ENCODE measurements at places on chromosomes 16 and 17. TPM values are rescaled to one million over a fixed set of nuclear protein-coding genes. Genes with fewer than 3 reads are reported as not detected.
A peak's percentile ranks its signal among the peaks of the same experiment; 100 is the strongest.

KRTAP17-1 gene
- not detected for total RNA-seq

KRT27 gene
- not detected for total RNA-seq

TBC1D3C gene
- 0.46 TPM for total RNA-seq

TBC1D28 gene
- total RNA-seq: not detected

LRRC46 gene
- not detected for total RNA-seq

DNA sequence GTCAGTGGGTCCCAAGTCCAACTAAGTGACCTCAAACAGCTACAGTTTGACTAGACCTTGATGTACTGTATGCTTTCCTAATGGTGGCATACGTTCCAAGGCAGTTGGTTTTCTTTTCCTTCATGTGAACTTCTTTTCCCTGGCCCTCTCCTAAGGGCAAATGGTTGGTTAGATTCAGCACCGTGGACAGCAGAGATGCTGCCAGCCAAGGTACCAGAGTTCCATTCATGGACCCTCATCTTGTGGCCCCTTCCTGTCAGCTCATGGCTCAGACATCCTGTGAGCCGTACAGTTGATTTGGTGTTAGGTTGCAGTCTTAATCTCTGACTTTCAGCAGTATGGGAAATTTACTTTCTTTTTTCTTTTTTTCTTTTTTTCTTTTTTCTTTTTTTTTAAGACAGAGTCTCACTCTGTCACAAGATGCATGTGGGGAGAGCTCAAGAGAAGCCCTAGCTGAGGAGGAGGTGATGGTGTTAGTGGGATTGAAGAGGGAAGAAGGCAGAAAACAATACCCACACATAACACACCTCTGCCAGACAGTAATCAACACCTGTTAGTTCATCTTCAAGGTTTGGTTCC lies 122.4 kb downstream of the USP31 start:
- peak; percentile 7 for DNase-seq

DNA sequence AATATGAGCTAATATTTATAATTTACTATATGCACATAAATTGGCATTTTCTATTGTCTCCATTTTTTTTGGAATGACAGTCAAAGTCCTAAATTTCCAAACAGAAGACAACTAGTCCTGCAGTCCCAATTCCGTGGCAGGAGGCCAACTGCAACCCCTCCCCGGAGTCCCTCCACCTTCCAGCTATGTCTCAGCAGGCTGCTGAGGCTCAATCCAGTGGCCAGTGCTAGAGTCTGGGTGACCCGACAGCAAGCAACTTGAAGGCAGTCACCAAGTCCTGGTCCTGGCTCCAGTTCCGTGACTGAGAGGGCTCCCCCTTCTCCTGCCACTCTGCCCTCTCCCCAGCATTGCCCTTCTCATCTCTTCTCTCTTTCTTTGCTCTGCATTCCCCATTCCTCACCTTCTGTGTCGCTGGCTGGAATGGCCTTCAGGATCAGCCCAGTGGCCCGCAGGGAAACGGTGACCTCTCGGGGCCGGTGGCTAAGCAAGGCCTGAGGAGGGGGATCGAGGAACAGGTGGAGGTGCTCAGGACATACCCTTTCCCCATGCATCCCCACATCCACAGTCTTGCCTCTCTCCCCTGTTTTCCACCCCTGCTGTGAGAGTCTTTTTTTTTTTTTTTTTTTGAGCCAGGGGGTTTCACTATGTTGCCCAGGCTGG lies 22.4 kb upstream of the MFSD6L start:
- no peak for DNase-seq

DNA sequence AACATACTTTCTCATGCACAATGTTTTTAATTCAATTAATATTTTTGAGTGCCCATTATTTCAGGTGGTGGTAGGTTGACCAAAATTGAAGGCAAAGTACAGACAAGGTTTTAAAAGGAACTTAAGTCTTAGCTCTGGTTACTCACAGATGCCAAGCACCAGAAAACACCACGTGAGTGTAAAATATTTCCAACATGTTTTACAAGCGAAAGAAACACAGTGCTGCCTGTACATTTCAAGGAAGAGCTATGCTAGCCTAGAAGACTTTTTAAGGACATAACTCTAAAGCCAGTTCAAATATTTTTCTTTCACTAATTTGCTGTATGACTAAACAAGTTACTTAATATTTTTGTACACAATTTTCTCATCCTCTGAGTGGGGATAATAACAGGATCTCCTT lies 736.4 kb upstream of the GOT2 start:
- DNase-seq: no peak

GRCh38 chr16:51907680-51908079 lies 639.3 kb downstream of the TOX3 start:
- no peak for DNase-seq

DNA sequence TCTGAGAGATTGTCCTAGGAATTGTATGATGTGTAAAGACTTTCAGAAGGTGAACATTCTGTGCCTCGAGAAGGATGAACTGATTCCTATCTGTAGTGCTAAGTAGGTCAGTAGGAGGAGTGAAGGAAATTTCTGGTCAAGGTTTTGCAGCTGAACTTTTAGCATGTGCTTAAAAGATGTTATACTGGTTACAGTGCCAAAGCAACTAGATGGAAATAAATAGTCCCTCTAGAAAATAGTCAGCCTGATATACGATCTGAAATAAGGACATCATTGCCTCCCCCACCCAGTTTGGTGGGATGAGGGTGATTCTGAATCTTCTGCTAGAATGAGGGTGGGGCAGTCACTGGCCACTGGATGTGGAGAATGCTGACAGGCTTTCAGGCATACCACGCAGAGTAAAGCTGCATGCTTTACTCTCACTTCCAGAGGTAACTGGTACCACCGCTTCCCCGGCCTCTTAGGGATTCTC lies 57.2 kb upstream of the VPS4A start:
- no peak for DNase-seq

GRCh38 chr16:66988197-66988788 lies at the start of gene CES4A:
CES4A (plus strand) TSS chr16:66988589; CDS start chr16:66988773, 184 bp downstream.
- peak; percentile 76 for DNase-seq

GRCh38 chr17:48310748-48311213 lies 119.2 kb downstream of the SKAP1 start:
- DNase-seq: no peak

DNA sequence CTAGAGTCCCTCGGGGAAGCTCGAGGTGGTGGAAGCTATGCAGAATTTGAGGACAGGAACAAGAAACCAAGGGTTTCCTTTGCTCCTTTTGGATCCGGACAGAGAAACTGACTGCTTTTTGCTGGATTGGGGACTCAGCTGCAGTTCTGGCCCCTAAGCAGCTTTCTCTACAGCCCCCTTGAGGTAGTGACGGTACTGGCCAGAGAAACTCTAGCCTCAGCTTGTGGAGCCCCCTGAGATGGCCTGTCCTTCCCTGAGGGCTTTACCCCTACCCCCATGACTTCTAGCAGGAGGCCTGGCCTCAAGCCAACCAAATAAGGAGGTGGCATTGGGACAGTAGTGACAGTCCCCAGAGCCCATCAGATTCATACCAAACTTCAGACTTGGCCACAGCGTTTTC lies 118.1 kb downstream of the IRX5 start:
- no peak for DNase-seq

GRCh38 chr17:596763-597644 lies 117.6 kb downstream of the VPS53 start:
- peak; percentile 83 for DNase-seq

- DNase-seq: peak; percentile 60
These were observed 10.8 kb upstream of the NAGLU start for GRCh38 chr17:42525221-42525620.

GRCh38 chr16:31081428-31082351 lies 7.1 kb downstream of the PRSS53 start:
- no peak for DNase-seq
